Hematopoietic multipotent progenitor cell (in vitro differentiated cells): ENCODE measurements at places on chromosomes 2 and 18.

GRCh38 chr18:69956665-69957620 is 9.3 kb upstream of the CD226 start:
- no peak for DNase-seq

- DNase-seq, result no peak
These were observed 25.7 kb upstream of the OTOS start for GRCh38 chr2:240166191-240166590.

DNA sequence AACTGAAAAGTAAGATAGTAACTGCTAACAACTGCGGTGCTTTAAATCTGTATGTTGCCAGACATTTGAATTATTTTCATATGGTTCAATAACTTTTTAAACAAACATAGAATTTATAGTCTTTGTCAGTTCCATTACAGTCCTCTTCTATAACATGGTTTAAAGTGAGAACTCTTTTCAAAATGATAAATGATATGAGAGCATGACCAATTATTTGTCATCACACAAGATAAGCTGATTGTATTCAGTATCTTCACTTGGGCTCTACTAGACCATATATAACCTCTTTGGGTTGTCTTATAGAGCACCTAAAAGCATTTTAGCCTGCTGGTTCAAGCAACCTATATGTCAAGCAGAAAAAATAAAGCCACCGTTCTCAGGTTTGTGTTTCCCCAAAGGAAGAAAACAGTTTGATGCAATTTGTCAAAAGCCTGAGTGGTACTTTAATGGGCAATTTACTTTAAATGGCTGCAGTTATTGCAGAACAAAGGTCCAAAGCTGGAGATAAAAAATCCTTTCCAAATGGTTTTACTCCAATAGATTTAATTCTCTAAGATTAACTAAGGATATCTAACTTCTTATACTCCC is 298.4 kb downstream of the FSIP2 start:
- no peak for DNase-seq

DNA sequence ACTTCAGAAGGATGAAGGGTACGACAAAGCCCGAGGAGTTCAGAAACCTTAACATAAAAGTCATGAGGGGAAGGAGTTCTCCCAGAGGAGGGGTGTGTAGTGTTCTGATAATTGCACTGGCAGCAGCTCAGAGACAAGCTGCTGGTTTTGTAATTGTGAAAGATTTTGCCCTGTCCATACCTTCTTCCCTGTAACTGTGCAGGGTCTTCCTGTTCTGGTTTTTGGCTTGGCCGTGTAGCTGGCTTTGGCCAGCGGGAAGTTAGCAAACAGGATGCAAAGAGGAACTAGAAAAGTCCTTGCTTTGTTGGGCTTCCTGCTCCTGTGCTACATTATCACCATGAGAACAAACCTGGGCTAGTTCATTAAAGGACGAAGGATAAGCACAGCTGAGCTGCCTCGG is 160.8 kb downstream of the LPIN1 start:
- DNase-seq, result no peak

DNA sequence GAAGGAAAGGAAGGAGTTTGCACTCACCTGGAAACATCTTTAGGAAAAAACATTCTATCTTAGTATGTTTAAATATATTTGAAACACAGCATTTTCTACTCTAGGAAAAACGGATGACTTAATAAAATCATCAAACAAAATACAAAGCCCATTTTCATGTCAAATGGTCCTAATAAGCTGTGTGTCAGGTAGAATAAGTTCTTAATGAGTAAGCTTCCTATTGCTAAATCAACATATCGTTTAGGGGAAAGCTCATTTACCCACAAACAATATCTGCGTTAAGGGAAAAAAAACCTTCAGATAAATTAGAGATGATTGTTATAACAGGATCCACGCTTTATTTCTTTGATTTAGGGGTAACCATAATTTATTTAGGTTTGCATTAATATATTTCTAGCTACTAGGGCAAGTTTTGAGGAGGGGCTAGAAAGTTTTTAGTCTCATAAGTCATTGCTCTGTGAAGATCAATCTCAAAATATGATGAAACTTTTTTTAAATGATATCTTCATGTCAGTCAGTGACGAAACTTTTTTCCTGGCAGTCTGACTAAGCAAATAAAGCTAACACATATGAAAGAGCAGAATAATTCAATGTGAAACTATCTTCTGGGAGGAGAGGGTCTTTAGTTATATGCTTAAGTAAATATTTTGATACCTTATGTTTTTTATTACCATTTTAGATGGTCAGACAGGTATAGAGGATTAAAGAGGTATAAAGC is 147.1 kb downstream of the WDSUB1 start:
- no peak for DNase-seq

GRCh38 chr2:191150230-191150599 is 579 bp downstream of the STAT4 start:
- DNase-seq, result no peak

GRCh38 chr2:108212671-108213070 is 27.1 kb upstream of the SULT1C3 start:
- no peak for DNase-seq

DNA sequence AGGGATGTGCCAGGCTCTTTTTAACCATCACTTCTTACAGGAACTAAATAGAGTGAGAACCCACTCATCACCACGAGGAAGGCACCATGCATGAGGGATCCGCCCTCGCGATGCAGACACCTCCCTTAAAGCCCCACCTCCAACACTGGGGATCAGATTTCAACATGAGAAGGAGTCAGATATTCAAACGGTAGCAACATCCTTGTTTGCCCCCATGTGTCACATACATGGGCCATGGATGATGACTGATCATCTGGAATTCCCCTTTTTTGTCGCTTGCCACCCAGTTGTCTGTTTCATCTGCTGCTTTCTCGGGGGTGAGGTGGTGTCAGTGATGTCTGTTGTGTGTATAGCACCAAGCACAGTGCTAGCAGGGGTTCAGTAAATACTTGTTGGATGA is 57.9 kb downstream of the NCK2 start:
- peak; percentile 46 for DNase-seq

GRCh38 chr2:43790147-43790546 is 16.3 kb downstream of the DYNC2LI1 start:
- DNase-seq, result no peak

DNA sequence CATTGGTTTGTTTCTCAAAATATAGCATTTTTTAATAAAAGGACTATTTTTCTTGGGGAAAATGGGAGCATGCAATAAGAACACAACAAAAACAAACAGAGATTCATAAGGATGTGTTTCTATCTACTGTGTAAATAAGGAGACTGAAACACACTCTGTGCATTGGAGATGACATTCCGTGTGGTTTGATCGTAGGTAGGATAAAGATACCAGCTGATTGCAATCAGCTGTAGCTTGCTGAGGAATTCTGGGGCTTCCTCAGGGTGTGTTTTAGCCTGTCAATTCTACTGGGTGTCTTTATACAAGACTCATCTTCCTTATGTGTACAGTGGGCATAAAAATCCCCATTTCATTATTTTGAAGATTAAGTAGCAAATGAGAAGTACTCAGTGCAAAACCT is 591.6 kb downstream of the DSC3 start:
- no peak for DNase-seq

- no peak for DNase-seq
These were observed 33.1 kb downstream of the GPC1 start for GRCh38 chr2:240468303-240469238.

DNA sequence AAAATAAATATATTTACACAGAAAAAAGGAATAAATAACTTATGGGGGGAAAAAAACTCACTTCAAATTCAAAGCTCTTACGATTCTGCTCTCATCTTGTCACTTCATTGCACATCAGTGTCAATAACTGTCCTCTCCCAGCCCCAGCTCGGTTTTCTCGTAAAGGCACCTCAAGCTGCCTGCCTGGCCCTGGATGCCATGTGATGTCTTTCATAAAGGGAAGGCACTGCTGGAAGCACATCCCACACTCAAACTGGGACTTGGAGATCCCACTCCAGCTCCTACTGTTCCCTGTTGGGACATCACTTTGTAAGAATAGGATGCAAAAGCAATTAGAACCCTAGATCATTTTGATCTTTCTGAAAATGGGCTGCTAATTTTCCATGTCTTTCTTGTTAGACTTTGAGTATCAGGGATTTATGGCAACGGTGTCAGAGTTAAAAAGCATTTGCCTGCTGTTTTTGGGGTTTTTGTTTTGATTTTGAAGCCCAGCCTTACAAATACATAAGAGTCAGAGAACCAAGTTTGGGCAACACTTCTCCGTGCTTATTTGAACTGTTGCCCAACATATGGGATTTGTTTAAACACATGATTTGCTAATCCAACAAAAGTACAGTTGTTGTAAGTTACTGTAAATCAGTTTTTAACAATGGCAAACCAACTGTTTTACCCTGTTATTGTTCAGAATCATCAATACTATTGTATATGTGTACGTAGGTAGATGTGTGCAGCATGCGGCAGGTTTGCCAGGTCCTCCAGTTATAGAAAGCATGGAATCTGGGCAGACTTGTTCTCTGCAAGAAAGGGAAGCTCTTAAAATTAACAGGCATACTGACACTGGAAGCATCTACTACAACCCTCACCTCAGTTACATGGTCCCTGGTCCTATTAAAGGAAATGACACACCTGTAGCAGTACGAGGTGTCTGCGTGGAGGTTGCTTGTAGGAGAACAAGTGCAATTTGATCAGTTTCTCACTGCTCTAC is 20.6 kb downstream of the SERTAD2 start:
- DNase-seq, result no peak

DNA sequence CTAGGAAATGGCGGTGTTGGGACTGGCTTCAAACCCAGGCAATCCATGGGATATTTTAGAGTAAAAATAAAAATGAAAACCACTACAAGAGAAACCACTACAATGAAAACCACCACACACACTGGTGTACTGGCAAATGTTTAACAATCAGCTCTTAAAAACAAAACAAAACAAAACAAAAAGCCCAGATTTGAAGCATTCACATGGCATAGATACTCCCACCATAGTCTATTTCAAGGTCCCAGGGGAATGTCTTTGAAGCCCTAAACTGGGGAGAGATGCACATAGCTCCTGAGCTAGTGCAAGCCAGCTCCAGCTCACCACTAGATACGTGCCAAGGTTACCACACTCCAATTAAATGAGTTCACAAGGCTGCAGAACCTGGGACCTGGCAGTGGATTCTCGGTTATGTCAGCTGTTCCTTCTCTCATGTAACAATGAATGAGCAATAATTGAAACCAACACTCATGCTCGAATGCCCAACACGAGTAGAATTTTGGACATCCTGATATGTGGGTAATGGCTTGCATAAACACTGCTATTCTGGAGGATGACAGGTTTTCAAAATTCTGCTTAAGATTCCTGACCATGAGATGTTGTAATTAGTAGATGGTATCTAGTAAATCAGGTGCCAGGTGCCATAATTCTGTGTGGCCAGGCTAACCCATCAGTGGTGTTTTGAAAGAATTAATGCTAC is 102.2 kb downstream of the OSBPL6 start:
- no peak for DNase-seq

DNA sequence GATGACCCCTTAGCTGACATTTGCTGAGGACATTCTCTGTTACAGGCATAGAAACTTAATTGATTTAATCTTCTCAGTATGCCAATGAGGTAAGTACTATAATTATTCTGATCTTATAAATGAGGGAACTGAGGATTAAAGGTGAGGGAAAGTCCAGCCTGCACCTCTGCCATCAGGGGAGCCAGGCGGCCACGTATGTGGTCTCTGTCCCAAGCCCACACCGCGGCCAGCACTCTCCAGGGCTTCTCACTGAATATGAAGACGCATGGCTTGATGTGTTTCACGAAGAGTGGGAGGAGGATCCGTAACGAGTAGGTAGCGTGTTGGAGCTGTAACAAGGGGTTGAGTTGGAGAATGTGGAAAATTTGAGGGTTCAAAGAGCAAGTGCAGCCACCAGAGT is 154.4 kb downstream of the TMEM18 start:
- no peak for DNase-seq

- no peak for DNase-seq
These were observed 14.6 kb upstream of the NPPC start for GRCh38 chr2:231940795-231941194.

DNA sequence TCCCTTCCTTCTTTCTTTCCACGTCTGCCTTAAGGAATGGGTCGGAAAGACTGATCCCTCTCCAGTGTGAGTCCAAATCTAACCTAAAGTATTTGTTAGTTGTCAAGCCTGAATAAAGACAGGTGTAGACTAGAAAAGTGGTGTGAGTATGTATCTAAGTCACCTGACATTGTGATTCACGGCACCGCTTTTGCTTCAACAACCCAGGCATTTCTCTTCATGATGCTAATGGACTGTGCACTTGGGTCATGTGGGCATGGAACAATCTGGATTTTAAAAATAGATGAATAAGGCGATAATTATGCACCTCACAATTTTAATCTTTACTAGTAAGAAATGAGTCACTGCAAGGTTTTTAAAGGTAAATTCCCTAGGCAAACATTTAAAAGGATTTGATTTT is 107.5 kb downstream of the LIPG start:
- DNase-seq, result no peak

DNA sequence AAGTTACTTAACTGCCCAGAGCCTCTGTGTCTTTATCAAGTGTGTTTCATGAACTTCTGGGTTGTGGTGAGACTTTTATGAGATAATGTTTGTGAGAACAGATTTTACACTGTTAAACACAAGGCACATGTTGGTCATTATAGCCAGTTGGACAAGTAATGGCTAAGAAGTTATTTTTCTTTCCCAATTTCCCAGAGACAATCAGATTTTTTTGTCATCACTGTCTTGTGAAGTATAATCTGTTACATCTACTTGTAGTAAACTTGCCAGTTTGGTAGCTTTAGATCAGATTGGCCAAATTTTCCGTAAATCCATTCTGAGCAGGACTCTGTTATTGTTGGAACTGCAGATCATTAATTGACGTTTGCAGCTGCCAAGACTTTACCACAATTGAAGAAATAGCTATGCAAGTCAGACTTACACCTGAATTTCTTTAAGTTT is 838.8 kb downstream of the SLC4A3 start:
- DNase-seq, result no peak

DNA sequence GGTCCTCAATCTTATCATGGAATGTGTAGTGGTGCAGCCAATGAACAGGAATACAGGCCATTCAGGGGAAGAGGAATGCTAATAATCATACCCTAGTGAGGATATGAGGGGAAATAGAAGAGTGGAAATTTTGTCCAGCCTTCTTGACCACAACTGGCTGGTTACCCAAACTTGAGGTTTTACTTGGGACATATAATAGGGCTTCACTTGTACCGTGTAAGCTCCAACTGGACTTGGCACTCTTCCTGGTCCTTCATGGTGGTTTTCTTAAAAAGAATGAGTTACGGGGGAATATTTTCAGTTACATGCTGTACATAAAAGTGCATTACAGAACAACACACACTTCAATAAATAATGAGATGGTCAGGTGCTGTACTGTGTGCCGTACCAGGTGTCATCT is 234.9 kb upstream of the RASGRP3 start:
- DNase-seq, result no peak
